ENCODE measurements at places on chromosomes 1 and 21. TPM values are rescaled to one million over a fixed set of nuclear protein-coding genes. Genes with fewer than 3 reads are reported as not detected.

PRAMEF2 gene
- total RNA-seq = not detected

ASAP3 gene
- total RNA-seq = 8.4 TPM

DFFA gene
- 44.4 TPM for total RNA-seq

SERTAD4 gene
- 19.8 TPM for total RNA-seq

LENEP gene
- 1.7 TPM for total RNA-seq

NTMT2 gene
- total RNA-seq = not detected

TAS1R3 gene
- total RNA-seq = 0.68 TPM

ZBED6 gene
- total RNA-seq = 10.2 TPM

ZNF670 gene
- 6.0 TPM for total RNA-seq

FABP3 gene
- 6.6 TPM for total RNA-seq

LCE3D gene
- total RNA-seq = not detected

S100A11 gene
- total RNA-seq = 1,277 TPM

PTPN22 gene
- total RNA-seq = 0.59 TPM

GCSAML gene
- 0.12 TPM for total RNA-seq

SAMSN1 gene
- total RNA-seq = 0.12 TPM

HES4 gene
- total RNA-seq = 0.48 TPM

CELA3B gene
- total RNA-seq = not detected

RHBG gene
- total RNA-seq = not detected

TRIM46 gene
- 2.3 TPM for total RNA-seq

RXFP4 gene
- not detected for total RNA-seq

TRIM45 gene
- 3.3 TPM for total RNA-seq

SPATA6 gene
- 6.8 TPM for total RNA-seq

ETV3L gene
- total RNA-seq = not detected

LGR6 gene
- 30.3 TPM for total RNA-seq

DENND2D gene
- total RNA-seq = not detected

HMCN1 gene
- total RNA-seq = 4.9 TPM

ODR4 gene
- total RNA-seq = 15.7 TPM

TRIM67 gene
- total RNA-seq = not detected

LRRC53 gene
- total RNA-seq = not detected

KCNA3 gene
- total RNA-seq = under 0.01 TPM

TIAM1 gene
- total RNA-seq = 3.6 TPM

ZNF683 gene
- total RNA-seq = not detected

TSTD1 gene
- total RNA-seq = 0.48 TPM

RXRG gene
- 0.39 TPM for total RNA-seq

C1orf74 gene
- 4.0 TPM for total RNA-seq

AKR7A3 gene
- total RNA-seq = 0.84 TPM

UMODL1 gene
- total RNA-seq = not detected

PCNX2 gene
- 6.0 TPM for total RNA-seq

All from RPMI7951 (cell line).